ENCODE measurements at places on chromosomes 16 and 17. TPM values are rescaled to one million over a fixed set of nuclear protein-coding genes. Genes with fewer than 3 reads are reported as not detected.

TERB1 gene
- total RNA-seq: 0.08 TPM

KRTAP9-8 gene
- total RNA-seq: not detected

KCNJ18 gene
- not detected for total RNA-seq

CBLN1 gene
- 0.36 TPM for total RNA-seq
